ENCODE measurements at places on chromosomes 12 and 14.

DNA sequence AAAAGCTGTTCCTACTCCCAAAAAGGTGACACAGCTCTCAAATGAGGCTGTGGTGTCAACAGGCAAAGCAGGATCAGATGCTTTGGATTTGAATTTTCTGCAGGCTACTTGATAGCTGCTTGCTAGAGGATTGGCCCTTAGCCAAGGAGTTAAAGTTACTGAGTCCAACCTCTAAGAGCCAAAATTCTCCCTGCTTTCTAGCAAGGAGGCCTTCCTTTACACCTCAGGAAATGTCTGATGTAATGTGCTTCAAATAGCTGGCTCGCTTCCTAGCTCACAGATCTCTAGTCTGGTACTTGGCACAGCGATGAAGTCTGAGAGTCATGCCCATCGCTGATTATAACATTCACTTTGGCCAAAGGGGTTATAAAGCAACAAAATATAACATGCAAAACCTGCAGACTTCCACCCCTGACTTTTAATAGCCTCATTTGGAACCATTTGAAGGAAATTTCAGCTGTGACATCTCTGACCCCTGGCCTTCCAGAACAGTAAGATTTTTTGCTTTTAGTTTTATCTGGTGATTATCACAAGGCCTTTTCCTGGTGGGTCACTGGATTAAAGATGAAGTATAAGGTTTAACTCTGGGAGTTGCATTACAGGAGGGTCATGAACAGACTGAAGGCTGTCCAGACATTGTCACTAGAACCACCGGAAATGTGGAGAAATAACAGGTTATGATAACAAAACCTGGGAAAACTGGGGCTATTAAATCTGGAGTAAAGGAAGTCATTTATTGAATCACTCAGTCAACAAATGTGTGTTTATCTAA is 189.7 kb downstream of the EPS8 start:
- H3K4me1 ChIP-seq: no peaks in the 10 kb centered on the region
- peak overlapping the region; percentile 26 for H3K27ac ChIP-seq
- DNase-seq: no peak
- H3K4me3 ChIP-seq: no peak overlapping the region

DNA sequence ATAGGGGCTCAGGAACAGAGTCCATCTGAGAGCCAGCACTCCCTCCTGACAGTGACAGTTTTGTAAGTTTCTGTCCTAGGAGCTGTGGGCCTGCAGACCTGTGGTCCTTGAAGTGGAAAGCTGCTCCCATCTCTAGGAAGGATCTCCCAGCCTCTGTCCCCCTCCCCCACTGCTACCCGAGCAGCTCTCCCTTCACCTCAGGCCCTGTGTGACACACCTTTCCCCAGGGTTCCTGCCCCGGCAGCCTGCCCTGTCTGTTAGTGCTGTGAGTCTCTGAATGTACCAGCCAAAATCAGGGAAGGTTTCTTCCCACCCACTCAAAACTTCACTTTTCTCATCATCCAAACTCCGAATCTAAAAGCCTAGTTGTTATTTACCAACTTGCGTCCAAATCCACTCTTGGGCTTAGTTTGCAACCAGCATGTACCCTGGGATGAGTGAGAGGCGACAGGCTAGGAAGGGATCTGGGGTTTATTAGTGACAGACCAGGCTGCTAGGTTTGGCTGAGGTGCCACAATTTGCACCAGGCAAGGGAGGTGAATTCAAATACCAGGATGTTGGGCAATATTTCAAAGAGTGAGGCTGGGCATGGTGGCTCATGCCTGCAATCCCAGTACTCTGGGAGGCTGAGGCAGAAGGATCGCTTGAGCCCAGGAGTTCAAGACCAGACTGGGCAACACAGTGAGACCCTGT is 39.9 kb downstream of the NINJ2 start:
- no peak overlapping the region for H3K4me3 ChIP-seq
- H3K27ac ChIP-seq: no peak overlapping the region
- H3K4me1 ChIP-seq: no peaks in the 10 kb centered on the region
- H3K36me3 ChIP-seq: no peaks in the 10 kb centered on the region

- peak within 1 kb of the TSS; percentile 82 for H3K4me3 ChIP-seq
- H3K4me1 ChIP-seq: peaks cover 7% of the 10 kb centered on the region
- peak within 1 kb of the TSS; percentile 98 for H3K27ac ChIP-seq
- H3K36me3 ChIP-seq: no peaks in the 10 kb centered on the region
- peak; percentile 15 for DNase-seq
- no peaks in the 10 kb centered on the region for H3K27me3 ChIP-seq
Observed at GRCh38 chr14:31207755-31208545, at the start of gene HECTD1. HECTD1 (minus strand) TSS chr14:31207793; CDS start chr14:31205936, 1,857 bp downstream.

- no peak overlapping the region for H3K27ac ChIP-seq
- H3K4me1 ChIP-seq: no peaks in the 10 kb centered on the region
- no peaks in the 10 kb centered on the region for H3K27me3 ChIP-seq
- H3K4me3 ChIP-seq: no peak overlapping the region
- no peaks in the 10 kb centered on the region for H3K36me3 ChIP-seq
- no peak for DNase-seq
Observed at GRCh38 chr14:32572867-32573150, 243.7 kb downstream of the AKAP6 start.

DNA sequence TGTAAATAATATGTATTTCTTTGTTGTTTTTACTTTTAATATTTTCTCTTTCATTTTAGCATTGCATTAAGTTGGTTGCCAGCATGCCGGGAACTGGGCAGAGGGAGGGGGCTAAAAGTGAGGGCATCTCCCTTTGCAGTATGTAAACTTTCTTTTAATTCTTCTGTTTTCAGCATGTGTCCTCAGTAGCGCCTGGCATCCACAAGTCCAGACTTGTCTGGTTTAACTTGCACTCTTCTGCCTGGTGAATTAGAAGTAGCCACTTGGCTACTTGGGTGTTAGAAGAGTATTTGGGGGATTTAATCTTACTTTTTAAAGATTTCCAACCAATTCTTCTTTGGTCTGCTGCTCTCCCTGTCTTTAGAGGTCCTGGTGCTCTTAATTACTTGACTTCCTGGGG is 117.2 kb upstream of the SCAF11 start:
- no peak for DNase-seq
- no peak overlapping the region for H3K4me3 ChIP-seq
- H3K27me3 ChIP-seq: no peaks in the 10 kb centered on the region
- no peaks in the 10 kb centered on the region for H3K4me1 ChIP-seq
- no peaks in the 10 kb centered on the region for H3K36me3 ChIP-seq

DNA sequence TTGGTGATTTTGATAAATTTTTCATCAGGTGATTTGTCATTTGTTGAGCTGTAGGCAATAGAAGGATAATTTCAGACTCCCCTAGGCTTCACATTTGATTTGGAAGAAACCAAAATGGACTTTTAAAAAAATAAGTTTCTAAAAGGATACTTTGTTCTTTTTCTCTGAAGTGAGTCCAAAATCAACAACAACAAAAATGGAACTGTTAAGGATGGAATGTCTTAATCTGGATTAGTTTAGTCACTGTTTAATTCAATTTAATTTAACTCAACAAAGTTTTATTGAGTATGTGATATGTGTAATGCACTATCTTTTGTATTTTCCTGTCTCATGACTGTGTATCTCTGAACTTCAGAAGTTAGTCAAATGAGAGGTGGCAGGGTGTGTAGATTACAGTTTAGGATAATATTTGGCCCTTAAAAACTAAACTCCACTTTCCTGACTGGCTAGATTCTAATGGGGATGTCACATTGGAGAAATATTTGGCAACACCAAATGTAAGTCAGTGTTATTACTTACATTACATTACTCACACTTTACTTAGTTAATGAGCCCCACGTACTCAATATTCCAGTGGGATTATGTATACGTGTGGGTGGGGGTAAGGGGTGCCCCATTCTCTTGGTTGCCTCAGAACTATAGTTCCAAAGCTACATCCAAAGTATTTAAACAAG is 209.7 kb downstream of the BCAT1 start:
- no peak for DNase-seq
- no peak overlapping the region for H3K27ac ChIP-seq
- no peak overlapping the region for H3K4me3 ChIP-seq

DNA sequence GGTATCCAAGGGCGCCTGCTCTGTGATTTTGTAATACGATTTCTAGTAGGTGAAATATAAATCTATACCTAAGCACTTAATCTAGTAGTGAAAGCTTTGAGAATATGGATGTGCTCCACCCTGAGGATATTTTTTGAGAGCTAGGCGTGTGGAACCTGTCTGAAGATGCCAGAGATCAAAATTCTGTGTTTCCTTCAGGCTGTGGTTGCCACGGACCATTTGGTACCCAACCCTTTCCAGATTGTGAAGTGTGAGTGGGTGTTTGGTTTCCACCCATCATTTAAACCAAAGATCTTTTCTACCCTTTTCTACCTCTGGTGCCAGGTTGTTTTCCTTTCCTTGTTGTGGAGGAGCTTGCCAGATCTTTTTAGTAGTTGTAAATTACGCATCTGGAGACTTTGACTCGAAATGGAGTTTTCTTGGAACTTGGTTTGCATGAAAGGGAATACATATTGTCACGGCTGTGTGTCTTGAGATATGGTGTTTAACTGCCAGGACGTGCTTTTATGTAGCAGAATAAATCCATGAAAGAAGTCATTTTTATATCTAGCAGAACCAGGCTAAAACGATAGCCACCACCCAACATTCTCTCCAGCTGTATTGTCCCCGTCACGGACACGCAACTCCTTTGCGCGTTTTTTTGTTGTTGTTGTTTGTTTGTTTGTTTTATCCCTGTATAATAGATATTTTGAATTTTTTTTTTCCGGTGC is 2.2 kb downstream of the LRFN5 start:
- peaks cover 7% of the 10 kb centered on the region for H3K4me1 ChIP-seq
- peaks cover 3% of the 10 kb centered on the region for H3K27me3 ChIP-seq
- H3K36me3 ChIP-seq: no peaks in the 10 kb centered on the region
- DNase-seq: no peak
- no peak overlapping the region for H3K27ac ChIP-seq

GRCh38 chr14:22305607-22306006 is 283.4 kb downstream of the DAD1 start:
- H3K36me3 ChIP-seq: no peaks in the 10 kb centered on the region
- no peak overlapping the region for H3K27ac ChIP-seq
- no peaks in the 10 kb centered on the region for H3K4me1 ChIP-seq
- H3K27me3 ChIP-seq: no peaks in the 10 kb centered on the region
- H3K4me3 ChIP-seq: no peak overlapping the region
